ENCODE measurements at places on chromosomes 6 and 20.

DNA sequence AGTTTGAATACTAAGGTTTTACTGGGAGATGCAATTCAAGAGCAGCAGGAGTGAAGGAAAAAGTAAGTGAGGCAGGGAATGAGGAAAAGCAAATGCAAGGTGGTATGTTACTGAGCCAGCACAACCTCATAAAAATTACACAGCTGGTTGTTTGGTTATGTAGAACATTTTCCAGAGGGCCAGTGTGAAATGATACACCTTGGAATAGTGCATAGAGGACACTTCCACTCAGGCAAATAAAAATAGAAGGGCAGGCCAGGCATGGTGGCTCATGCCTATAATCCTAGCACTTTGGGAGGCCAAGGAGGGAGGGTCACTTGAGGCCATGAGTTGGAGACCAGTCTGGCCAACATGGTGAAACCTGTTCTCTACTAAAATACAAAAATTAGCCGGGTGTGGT lies 43.4 kb upstream of the POPDC3 start:
- DNase-seq, result no peak

DNA sequence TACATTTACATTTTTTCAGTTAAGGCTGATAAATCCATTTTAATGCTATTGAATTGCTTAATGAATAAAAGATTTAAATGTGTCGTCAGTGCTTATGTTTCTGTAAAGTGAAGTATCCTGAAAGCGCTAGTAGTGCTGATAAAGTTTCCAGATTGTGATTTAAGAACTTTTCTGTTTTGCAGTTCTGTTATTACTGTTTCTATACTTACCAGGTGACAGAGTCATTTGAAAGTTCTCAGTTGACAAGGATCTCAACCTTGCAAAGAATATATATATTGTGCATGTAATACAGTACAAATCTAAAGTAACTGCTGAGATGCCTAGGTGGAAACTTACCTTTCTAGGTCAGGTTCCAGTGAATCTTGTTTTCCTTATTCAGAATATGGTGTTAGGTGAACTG lies 201.8 kb downstream of the ARID1B start:
- no peak for DNase-seq

DNA sequence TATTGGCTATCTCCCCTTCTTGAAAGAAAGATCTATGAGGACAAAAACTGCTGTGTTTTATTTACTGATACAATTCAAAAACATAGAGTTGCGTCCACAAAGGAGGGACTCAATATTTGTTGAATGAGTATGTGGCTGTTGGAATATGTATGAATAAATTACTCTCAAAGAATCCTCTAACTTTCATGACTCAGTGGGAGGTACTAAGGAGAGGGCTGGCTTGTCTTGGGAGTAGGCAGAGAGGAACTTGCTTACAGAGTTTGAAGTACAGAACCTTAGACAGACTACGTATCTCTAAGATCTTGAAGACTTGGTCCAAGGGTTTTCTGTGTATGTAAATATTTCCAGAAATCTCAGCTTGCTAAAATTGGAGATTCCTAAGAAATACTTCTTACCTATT lies 504.0 kb upstream of the PTCHD4 start:
- no peak for DNase-seq

DNA sequence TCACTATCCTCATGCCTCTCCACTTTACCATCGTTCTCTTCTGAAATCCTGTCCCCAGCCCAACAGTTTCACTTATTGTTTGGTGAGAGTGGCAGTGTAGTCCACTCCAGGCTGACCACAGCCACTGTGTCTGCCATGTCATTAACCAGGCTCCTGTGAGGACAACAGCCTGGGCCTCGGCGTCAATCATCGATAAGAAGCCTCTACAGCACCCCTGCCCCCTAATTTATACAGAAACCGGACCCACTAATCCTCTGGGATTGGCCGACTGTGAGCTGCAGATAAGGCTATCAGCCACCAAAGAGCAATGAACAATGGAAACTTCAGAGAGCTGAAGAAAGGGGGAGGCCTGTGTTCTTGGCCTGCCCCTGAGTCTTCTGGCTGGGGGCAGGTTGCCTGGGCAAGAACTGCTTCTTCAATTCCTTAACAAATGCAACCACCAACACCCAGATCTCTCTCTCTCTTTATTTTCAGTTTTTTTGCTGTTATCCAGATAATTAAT lies 3.4 kb downstream of the EGFL8 start:
- no peak for DNase-seq

- DNase-seq, result no peak
Measured at GRCh38 chr20:51456511-51457509, 85.7 kb downstream of the NFATC2 start.

DNA sequence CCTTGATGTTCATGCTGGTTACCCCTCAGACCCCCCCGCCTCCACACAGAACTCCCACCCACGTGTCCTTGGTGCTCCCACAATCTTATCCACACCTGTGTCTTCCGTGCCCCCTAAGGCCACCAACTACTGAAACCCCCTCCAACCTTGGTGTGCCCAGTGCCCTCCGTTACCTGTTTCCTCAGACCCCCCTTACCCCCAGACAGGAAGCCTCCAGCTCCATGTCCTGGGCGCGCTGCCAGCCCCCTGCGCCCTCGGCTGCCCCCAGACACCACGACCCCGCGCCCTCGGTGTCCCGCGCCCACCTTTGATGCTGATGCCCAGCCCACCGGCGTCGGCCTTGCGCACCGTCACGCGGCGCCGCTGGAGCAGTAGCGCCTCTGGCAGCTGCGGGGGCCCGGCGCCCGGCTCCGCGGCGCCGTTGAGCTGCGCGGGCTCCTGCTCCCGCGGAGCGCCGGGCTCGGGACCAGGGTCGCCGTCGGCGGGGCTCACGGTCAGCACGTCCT lies 504 bp downstream of the SNTA1 start:
- DNase-seq, result no peak

DNA sequence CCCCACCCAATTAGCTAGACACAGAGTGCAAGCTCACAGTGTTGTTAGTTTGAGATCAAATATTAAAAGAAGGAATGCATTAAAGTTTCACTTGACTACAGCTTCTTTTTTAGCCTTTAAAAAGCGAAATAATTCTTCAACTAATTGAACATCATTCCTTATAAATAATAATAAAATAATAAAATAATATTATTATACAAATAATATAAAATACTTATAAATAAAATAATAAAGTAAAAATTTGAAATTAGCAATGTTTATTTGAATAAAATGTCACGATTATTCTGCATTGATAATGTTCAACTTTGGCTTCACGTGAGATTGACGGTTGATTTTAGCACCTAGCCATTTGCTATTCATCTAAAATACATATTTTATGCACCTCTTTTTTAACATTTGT lies 819.3 kb downstream of the FRK start:
- no peak for DNase-seq

DNA sequence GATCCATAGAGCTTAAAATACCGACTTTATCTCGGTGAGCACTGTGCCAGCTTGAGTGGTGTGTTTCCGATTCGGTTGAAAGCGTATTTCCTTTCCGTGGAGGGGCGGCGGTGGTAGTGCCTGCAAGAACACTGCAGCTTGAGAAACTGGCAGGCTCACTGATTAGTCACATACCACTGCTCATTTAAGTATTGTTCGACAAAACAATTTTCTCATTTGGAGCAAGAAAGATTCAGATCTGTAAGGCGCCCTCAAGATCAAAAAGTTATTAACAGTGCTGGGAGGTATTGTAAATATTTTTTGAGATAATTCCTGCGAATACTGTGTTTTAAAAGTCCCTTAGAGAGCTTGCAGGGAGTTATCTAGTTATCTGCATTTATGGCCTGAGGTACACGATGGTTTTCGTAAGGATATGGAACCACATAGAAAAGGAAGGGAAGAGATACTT lies 1.3 kb downstream of the MAPK14 start:
- no peak for DNase-seq

- no peak for DNase-seq
Measured at GRCh38 chr6:118656847-118657451, 5.6 kb upstream of the CEP85L start.

GRCh38 chr6:113944701-113945100 lies 26.2 kb downstream of the HDAC2 start:
- DNase-seq, result no peak

- DNase-seq, result no peak
Measured at GRCh38 chr6:28683945-28684538, 158.4 kb downstream of the GPX5 start.

DNA sequence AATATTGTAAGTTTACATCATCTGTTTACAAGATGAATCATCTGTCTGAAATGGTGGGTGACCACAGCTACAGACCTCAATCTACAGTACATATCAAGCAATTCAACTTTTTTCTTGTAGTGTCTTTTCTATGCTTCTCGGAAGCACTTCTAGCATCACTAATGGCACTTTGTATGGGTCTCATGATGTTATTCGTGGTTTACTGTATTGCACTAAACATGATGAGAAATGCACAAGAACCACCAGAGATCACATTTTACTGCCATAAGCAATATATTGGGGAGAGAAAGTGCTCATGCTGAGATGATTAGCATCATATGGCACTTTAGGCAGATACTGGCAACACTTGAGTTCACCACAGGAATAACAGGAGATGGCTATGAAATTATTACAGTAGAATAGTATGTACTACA lies 15.4 kb upstream of the BTBD3 start:
- DNase-seq, result no peak

DNA sequence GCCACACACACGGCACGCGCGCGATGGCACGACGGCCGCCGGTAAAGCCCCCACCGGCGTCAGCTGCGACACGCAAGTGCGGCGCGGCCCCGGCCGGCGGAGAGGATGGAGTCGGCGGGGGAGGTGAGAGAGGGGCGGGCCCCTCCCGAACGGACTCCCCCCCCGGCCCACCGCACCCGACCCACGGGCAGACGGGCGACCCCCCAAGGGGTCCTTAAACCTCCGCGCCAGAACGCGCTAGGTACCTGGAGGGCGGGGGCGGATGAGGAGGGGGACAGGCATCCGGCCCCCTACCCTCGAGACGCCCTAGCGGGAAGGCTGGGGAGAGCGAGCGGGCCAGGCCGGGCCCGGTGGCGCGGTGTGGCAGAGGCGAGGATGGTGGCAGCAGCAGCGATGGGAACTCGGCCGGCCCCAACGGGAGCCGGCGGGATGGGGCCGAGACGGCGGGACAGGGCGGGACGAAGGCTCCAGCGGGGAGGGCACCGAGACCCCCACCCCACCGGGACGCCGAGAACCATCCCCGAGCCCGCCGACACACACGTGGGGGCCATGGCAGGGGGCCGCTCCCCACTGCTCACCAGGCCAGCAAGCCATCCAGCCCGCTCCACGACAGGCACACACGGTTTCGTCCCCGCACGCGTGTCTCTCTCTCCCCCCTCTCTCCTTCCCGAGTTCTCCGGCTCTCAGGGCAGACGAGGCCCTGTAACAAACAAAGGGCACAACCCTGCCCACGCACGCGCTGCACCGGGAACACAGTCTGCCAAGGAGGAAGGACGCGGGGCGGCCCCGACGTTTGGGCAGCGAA lies 1515.4 kb upstream of the DEFB115 start:
- no peak for DNase-seq

DNA sequence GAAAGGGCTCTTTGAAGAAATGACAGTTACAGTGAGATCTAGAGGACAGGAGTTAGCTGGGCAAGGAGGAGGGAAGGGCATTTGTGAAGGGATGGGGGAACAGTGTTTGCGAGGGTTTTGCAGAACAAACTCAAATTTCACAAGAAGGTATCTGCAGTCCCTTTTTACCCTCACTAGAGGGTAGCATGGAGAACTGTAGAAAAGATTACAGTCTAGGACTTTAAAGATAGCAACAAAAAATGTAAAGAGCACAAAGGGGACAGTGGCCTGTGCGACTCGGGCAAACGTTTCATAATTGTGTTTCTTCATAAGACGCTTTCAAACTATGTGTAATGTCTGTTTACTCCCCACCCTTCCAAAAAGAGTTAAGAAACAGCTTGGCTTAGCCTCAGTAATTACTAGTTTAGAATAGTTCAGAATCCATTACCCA lies 21.2 kb upstream of the ASXL1 start:
- no peak for DNase-seq

- no peak for DNase-seq
Measured at GRCh38 chr6:158631678-158632537, 12.6 kb downstream of the DYNLT1 start.

- DNase-seq, result no peak
Measured at GRCh38 chr20:56835829-56836550, 206.9 kb downstream of the TFAP2C start.

DNA sequence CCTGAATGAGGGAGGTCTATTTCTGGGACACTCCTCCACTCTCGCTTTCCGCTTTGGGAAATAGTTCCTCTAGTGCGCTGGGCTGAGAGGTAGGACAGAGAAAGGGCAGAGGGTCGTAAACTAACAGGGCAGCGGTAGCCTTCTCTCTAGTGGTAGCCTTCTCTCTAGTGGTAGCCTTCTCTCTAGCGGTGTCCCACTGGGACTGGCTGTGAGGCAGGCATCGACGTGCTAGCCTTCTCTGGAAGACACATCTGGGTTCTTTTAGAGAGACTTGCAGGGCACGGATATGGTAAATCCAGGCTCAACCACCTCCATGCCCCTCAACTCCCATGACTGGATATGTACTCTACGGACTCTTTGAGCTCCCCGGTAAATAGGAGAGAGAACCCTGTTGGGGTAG lies 74.7 kb upstream of the SLC22A16 start:
- DNase-seq, result no peak

DNA sequence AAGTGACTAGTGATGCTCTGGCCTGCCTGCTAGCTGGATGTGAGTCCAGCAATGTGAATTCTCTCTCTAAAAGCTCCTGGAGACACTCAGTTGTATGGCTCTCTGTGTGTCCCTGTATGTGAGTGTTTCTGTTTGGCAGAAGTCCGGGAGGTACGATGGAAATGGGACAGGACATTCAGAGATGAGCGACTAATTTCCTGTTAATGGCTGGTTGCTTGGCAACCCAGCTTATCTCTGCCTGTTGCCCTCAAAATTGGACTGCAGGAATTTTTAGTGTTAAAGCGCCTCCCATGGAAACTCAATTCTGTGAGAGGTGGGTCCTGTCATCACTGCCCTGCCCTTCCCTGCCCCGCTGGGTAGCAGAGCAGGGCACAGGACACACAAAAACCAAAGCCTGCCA lies 136.8 kb upstream of the LRFN2 start:
- no peak for DNase-seq

DNA sequence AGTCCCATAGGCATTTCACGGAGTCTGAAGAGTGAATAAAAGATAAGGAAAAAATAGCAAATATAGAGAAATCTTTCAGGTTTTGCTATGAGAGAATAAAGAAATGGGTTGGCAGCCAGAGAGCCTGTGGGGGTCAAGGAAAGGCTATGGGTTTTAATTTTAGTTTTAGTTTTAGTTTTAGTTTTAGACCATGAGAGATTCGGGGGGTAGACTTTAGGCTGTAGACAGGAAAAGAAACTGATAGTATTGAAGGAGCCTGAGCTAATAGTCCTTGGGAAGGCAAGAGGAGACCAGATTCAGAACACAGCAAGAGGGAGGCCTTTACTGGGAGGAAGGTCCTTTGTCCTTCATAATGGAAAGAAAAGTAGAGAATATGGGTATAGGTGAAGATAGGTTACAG lies 19.3 kb downstream of the DOP1A start:
- DNase-seq, result no peak

GRCh38 chr6:53426667-53427270 lies 78.0 kb upstream of the ELOVL5 start:
- DNase-seq, result no peak

- no peak for DNase-seq
Measured at GRCh38 chr20:53980031-53980465, 90.3 kb downstream of the BCAS1 start.

- no peak for DNase-seq
Measured at GRCh38 chr6:19159089-19159488, 678.1 kb upstream of the ID4 start.

Data from cortex of kidney (tissue), 1 donor.